GM19239 (cell line): ENCODE measurements at places on chromosomes 3 and 15.

DNA sequence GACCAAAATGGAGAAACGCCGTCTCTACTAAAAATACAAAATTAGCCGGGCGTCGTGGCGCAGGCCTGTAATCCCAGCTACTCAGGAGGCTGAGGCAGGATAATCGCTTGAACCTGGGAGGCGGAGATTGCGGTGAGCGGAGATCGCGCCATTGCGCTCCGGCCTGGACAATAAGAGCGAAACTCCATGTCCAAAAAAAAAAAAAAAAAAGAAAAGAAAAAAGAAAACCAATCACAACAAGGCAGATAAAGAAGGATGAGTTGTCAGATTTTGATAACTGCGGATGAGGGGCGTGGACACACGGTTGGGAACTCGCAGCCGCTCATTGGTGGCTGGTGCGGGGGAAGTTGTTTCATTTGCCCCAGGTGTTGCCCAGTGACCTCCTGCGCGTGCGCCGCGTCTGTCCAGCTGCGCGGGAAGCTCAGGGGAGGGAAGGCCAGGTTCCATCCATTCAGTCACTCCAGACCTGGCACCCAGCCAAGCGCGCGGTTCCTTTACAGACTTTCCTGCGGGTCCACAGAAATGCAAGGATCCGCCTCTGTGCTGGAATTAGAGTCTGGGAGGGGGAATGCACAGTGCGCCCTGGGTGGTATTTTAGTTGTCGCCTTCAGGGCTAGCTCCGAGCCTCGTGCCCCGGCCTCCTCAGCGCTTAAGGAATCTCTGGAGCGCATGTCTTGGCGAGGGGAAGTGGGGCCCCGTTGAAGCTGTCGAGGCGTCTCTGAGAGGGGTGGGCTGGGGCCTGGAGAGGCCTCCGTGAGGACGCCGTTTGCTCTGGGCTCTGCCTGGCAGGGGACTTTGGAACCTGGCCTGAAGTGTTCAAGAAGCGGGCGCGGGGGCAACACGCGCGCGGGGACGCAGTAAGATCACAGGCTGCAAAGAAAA is 708 bp upstream of the GCHFR start:
- no peak for DNase-seq

GRCh38 chr3:53102601-53103147 is 27.6 kb downstream of the RFT1 start:
- DNase-seq: peak; percentile 62

DNA sequence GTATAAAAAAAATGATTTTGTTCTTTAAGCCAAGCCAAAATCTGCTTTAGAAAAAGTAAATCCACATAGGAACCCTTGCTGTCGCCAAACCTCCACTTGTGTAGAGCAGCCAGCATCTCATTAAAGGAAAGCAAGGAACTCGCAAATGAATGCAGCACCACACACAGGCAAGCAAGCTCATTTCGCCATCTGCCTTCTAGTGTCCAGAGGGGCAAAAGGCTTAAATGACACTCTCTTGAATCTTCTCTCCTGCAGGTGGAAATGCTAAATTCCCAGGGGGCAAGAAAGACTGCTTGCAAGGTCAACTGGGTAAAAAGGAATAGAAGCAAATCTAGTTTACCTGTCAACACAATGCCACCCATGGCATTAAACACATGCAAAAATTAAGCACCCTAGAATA is 2.4 kb downstream of the MB21D2 start:
- no peak for DNase-seq

DNA sequence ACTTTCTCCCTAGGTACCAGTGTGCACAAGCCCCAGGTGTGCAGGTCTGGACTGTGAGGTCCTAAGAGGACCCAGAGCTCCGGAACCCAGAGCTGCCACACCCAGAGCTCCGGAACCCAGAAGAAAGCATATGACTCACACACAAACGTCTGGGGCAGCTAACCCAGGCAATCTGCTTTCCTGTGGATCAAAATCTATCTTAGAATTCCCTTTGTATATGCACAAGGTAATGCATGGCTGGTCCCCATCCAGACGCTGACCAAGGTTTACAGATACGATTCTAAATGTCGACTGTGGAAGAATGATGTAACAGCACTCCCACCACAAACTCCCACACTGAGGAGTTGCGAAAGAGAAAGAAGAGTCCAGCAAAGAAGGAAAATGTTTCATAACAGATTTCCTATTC is 15.7 kb downstream of the KCNMB2 start:
- DNase-seq: no peak

DNA sequence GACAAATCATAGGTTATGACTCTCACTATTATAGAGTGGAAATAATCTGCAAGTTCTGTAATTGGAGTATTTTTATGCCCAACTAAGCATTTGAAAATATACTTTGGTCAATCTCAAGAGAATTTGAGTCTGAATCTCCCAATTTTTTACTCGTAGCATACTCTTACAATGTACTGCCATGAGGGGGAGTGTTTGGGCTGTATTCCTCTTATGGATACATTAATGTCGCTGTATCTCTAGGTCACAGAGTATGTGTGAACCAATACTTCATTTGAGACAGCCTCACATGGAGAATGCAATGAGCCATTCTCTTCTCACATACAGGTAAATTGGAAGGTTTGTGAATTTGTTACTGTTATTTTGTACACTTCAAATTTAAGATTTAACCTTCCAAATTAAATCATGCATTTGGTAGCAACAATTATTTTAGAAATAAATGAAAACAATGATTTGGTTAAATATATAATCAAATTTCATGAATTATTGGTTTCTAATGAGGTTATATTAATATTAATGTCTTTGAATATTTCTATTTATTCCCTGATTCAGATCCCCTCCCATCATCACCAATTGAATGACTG is 5.5 kb upstream of the CD200 start:
- DNase-seq: no peak

- no peak for DNase-seq
Observed at GRCh38 chr3:42803414-42804105, 730 bp downstream of the HIGD1A start.
